ENCODE measurements at places on chromosomes 6 and 20.

DNA sequence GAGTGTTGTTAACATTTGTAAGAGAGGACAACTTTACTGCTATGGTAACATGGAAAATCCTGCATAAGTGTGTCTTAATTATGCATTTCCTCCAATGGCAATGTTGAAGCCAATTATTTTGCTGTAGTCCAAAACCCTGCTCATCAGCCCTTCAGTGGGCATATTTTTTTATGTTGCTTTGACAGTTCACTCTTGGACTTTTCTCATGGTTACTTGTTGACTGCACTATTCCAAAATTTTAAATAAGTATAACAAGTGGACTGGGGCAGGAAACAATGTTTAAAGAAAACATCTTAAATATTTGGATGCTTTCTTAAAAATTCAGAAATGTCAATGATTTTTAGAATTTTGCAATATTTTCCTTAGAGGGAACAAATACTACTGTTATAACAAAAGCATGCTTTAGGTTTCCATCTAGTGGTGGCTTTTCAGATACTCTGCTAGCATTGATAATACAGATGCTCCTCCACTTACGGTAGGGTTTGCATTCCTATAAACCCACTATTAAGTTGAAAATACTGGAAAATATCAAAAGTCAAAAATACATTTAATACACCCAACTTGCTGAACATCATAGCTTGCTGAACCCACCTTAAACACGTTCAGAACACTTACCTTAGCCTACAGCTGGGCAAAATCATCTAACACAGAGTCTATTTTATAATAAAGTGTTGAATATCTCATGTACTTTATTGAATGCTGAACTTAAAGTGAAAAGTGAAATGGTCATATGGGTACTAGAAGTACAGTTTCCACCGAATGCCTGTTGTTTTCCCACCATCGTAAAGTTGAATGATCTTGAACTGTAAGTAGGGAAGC, 86.4 kb downstream of the ADGRG6 start:
- DNase-seq = no peak

GRCh38 chr6:16540804-16541752, 220.2 kb downstream of the ATXN1 start:
- no peak for DNase-seq

- DNase-seq = no peak
These were observed 39.7 kb upstream of the ZFP64 start for GRCh38 chr20:52231230-52231746.

GRCh38 chr20:64189530-64189966, 25.3 kb downstream of the MYT1 start:
- DNase-seq = no peak

DNA sequence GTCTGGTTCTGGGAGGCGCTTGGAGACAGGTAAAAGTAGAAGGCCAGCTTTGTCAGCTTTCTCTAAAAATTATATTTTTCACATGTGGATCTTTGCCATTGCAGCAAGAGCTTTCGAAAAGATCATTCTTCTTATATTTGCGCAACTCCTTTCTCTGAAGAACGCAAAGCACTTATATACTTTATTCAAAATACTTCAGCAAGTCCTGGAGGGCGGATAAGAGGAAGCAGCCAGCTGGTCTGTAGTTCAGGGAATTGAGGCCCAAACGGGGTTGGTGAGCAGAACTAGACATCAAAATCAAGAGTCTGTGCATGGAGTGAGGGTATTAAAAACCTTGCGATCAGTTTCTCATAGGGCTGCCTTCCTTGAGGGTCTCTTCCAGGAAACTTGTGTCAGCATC, 182.3 kb downstream of the DTNBP1 start:
- DNase-seq = no peak

DNA sequence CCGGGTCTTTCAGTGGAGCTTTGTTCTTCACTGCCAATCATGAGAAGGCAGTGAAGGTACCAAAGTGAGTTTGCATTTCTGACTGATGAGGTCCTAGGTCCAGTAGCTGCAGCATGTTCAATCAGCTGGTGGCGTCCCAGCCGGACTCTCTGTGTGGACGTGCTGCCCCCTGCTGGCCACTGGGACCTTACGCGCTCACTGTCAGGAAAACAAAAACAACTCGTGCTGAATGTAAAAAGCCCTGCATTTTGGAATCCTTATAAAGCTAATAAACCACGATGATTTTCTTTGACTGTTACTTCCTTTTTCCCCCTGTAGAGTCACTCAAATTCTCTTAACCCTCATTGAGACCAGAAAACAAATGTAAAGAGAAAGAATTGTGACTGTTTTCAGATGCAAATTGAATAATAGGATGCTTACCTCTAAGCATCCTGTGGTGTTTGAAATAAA, 4.9 kb upstream of the CD24 start:
- DNase-seq = peak; percentile 94

- DNase-seq = no peak
These were observed 80.6 kb upstream of the PREP start for GRCh38 chr6:105483492-105483891.

DNA sequence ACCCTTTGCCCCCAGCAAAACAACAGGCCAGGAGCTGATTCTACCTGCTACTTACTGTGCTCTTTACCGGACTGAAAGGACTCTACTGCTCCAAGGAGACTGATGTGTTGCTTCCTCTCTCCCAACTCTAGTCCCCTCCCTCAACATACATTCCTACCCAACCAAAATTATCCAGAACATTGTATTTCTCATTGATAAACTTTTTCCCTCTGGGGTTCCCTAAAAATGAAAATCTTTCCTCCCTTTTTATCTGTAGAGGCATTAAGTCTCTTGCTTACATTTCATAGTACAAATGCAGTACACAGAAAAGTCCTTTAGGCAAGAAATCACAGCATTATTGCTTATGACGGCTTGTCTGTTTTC, 940 bp upstream of the HS3ST5 start:
- no peak for DNase-seq

GRCh38 chr6:113487489-113488058, 369.6 kb upstream of the MARCKS start:
- no peak for DNase-seq

Data from Right ventricle myocardium inferior (tissue), 1 donor.